ENCODE measurements at places on chromosomes 7 and 10. TPM values are rescaled to one million over a fixed set of nuclear protein-coding genes. Genes with fewer than 3 reads are reported as not detected.
A peak's percentile ranks its signal among the peaks of the same experiment; 100 is the strongest.

The FAM25A gene
- 11.4 TPM for total RNA-seq

The EVX1 gene
- not detected for total RNA-seq

The CYP2C19 gene
- total RNA-seq, result not detected

The HOXA4 gene
- not detected for total RNA-seq

DNA sequence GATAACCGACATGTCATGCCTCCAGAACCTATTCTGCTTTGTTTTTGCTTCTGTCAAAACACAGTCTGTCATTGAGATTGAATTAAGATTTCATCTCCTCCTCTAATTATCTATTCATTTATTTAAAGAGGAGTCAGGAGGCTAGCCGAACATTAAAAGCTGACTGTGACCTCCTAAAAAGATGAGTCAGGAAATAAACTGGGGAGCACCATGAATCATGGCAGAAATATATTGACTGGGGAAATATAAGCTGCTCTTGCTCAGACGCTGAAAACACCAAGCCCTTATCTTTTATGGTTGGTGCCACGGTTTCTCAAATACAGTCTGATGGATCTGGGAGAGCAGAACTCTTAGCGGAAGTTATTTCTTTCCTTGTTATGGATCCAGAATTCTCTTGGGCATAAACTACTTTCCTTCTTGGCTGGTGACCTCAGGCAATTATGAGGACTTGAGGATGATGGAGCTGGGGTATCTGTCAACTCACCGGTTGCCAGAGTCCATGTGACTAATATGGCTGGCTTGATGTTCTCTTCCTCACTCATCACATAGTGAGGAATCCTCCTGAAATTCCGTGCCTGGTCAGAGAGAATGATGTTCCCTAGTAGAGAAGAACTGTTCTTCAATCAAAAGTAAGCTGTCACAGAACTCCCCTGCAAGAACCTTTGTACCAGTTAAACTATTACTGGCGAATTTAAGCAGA, 307.6 kb upstream of the PHYHIPL start:
- no peak overlapping the region for H3K27ac ChIP-seq
- no peaks in the 10 kb centered on the region for H3K27me3 ChIP-seq
- H3K36me3 ChIP-seq, result no peaks in the 10 kb centered on the region
- no peak for DNase-seq

DNA sequence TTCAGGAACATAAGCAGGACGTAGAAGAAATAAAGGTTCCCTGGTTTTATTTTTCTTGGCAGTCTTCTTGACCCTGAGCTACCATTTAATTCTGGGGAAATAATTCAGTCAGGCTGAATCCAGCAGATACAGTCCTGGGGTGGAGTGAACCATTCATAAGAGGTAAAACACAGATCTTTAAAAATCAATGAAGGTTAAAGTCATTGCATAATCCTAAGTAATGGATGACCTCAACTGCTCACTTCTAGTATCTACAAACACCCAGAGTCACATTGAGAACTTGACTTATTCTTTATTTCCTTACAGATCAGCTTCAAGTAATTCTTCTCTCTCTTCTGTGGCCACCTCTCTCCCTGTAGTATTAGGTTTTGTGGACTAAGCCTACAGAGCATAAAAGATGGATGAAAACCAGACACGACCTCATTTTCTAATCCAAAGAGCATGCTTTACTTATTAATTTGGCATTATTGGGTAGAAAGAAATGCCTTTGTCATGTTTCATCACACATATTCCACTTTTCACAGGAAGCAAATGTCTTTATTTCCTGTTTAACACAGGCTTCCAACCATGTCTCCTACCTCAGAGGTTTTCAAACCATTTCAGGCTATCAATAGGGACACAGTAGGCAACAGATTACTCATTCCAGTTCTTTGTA, 182.3 kb upstream of the IMMP2L start:
- H3K4me3 ChIP-seq, result no peak overlapping the region
- no peak for DNase-seq
- H3K27ac ChIP-seq, result no peak overlapping the region
- H3K36me3 ChIP-seq, result no peaks in the 10 kb centered on the region

DNA sequence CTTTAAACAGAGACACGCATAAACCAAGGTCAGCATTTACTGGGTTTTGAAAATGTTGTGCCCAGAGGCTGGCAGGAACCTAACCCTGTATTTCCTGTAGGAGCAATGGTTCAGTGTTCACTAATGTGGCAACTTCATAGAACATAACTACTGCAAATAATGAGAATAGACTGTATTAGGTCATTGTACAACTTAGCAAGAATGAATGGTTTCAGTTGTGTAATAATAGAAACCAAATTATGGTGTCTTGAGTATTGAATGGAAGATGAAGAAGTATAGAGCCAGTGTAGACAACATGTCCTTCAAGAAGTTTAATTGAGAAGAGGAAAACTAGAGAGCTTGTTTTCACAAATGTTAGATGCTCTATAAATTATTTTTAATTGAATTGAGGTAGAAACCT, 172.5 kb downstream of the BUB3 start:
- H3K36me3 ChIP-seq, result no peaks in the 10 kb centered on the region
- no peaks in the 10 kb centered on the region for H3K4me1 ChIP-seq
- no peaks in the 10 kb centered on the region for H3K27me3 ChIP-seq
- no peak overlapping the region for H3K4me3 ChIP-seq

DNA sequence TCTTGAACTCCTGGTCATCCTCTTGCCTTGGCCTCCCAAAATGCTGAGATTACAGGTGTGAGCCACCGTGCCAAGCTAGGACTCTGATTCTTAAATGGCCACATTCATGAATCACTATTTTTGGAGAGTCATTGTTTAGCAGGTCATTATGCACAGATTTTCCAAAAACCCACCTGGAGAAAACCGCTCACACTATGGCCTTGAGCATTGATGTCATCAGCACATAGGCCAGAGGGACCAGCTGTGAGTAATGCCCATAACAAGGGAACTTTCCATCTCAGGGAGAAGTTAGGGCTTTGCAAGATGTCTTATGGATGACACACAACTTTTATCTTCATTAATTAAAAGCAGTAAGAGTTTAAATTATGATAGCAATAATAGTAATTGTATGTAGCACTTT, 86.4 kb upstream of the KIF5B start:
- no peak overlapping the region for H3K27ac ChIP-seq
- peaks cover 14% of the 10 kb centered on the region for H3K4me1 ChIP-seq
- no peak for DNase-seq
- H3K4me3 ChIP-seq, result no peak overlapping the region

- no peak for DNase-seq
- H3K4me1 ChIP-seq, result peaks cover 10% of the 10 kb centered on the region
- H3K27ac ChIP-seq, result no peak overlapping the region
- H3K27me3 ChIP-seq, result peaks cover 5% of the 10 kb centered on the region
- H3K36me3 ChIP-seq, result no peaks in the 10 kb centered on the region
These were observed 24.9 kb upstream of the WDFY4 start for GRCh38 chr10:48659790-48660189.

DNA sequence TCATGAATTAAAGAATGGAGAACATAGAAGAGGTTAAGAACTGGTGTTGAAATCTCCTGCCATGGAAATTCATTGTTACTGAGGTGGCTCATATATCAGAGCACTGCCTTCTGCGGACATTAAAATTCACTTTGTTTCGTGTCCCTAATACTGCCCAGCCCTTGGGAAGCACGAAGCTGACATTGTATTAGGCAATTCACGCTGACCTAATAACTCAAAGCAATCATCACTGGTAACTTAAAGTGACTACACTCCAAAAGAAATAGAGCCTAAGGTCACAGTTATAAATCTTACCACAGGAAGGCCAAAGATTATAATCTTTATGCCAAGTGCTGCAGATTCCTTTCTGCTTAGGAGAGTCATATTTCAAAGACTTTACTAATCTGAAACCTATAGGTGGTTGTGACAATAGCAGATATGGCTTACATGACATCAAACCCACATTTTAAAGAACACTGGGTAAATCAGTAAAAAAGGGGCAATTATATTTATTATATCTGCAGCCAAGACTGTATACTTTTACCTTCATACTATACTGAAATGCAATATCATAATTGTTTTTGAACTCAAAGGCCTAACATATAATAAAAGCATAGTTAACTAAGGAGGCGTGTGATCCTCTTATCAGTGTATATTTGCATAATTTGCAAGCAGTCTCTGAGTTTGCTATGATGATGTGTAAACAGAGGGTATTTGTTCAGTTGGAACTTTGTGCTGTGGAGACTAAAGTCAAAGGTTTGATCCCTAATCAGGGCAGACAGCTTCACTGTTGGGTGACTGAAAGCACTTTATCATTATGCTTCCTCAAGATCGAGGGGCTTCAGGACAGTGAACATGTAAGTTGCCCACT, 51.9 kb upstream of the CAPZA2 start:
- H3K27me3 ChIP-seq, result no peaks in the 10 kb centered on the region
- peak; percentile 98 for DNase-seq
- peak overlapping the region; percentile 25 for H3K4me3 ChIP-seq
- H3K4me1 ChIP-seq, result peaks cover 40% of the 10 kb centered on the region
- H3K27ac ChIP-seq, result peak overlapping the region; percentile 81

GRCh38 chr7:150377635-150378034, 1.5 kb upstream of the ZNF775 start:
- H3K27ac ChIP-seq, result peak overlapping the region; percentile 31
- H3K27me3 ChIP-seq, result no peaks in the 10 kb centered on the region
- peaks cover 26% of the 10 kb centered on the region for H3K4me1 ChIP-seq
- no peak for DNase-seq

DNA sequence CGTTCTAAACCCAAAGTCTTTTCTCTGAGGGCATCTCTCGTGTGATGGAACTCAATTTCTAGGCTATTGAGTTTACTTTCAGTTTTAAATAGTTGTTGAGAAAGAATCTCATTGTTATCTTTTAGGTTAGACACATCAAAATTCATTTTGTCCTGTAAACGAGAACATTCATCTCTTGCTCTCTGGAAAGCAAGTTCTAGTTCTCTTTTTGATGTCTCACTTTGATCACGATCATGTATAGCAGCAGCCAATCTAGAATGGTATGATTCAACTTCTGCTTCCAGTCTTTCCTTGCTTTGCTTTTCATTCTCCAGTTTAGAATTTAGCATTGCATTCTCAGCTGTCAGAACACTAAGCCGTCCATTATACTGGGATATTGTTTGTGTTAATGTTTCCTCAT, 65.1 kb downstream of the ANKRD26 start:
- H3K4me3 ChIP-seq, result no peak overlapping the region
- no peaks in the 10 kb centered on the region for H3K4me1 ChIP-seq
- H3K36me3 ChIP-seq, result no peaks in the 10 kb centered on the region
- H3K27ac ChIP-seq, result no peak overlapping the region
- no peak for DNase-seq

All from PC-9 (cell line).